PC-9 (cell line): ENCODE measurements at places on chromosomes 2 and 18. TPM values are rescaled to one million over a fixed set of nuclear protein-coding genes. Genes with fewer than 3 reads are reported as not detected.

DNA sequence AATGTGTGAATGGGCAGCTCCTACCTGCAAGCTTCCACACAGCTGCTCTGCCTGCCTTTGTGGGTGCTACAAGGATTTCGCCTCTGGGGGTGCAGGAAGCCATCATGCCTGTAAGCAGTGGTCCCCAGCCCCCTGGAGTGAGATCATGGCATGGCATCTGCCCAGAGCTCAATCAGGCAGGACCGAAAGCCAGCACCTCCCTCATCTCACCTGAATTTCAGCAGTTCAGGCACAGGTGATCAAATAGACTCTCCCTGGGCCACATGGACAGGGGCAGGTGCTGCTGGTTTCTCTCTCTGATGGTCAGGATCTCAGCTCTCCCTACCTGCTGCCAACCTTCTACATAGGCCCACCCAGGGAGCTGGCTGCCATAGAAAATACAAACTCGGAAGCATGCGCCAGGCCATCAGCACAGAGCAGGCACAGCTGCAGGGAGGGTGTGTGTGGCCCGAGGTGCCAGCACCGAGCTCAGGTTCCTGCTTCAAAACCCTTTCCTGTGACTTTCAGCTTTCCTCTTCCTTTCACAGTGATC is 133.2 kb upstream of the ID2 start:
- H3K36me3 ChIP-seq: no peaks in the 10 kb centered on the region
- no peak overlapping the region for H3K4me3 ChIP-seq
- H3K27me3 ChIP-seq: peaks cover 97% of the 10 kb centered on the region
- no peak overlapping the region for H3K27ac ChIP-seq
- no peaks in the 10 kb centered on the region for H3K4me1 ChIP-seq
- no peak for DNase-seq

DNA sequence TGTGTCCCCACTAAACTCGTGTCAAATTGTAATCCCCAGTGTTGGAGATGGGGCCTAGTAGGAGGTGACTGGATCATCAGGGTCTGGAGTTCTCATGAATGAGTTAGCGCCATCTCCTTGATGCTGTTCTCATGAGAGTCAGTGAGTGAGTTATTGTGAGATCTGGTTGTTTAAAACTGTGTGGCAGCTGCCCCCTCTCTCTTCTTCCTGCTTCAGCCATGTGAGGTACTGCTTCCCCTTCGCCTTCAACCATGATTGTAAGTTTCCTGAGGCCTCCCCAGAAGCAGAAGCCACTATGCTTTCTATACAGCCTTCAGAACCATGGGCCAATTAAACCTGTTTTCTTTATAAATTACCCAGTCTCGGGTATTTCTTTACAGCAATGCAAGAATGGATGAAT is 50.4 kb downstream of the AP1S3 start:
- H3K36me3 ChIP-seq: no peaks in the 10 kb centered on the region
- no peaks in the 10 kb centered on the region for H3K4me1 ChIP-seq
- no peak overlapping the region for H3K27ac ChIP-seq
- H3K4me3 ChIP-seq: no peak overlapping the region

- H3K27ac ChIP-seq: no peak overlapping the region
- no peak for DNase-seq
- H3K36me3 ChIP-seq: no peaks in the 10 kb centered on the region
- H3K4me1 ChIP-seq: no peaks in the 10 kb centered on the region
- H3K4me3 ChIP-seq: no peak overlapping the region
These were observed 66.8 kb downstream of the BIN1 start for GRCh38 chr2:127040169-127040568.

DNA sequence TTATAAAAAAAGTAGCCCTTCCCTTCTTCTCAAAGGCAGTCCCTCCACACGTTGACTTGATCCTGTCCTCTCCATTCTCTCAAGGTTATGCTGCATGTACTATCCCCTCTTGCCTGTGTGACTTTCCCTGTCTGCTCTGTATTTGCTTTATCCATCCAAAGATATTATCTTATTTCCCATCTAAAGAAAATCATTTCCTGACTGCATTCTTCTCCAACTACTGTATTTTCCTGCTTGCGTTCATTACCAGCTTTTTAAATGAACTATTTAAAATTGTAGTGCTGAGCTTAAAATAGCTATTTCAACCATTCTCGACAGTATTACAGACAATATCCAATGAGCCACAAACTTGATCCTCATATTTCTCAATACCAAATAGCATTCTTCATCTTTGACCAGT is 716.0 kb upstream of the REG3G start:
- no peak overlapping the region for H3K27ac ChIP-seq
- no peaks in the 10 kb centered on the region for H3K36me3 ChIP-seq
- H3K27me3 ChIP-seq: no peaks in the 10 kb centered on the region
- H3K4me3 ChIP-seq: no peak overlapping the region
- no peaks in the 10 kb centered on the region for H3K4me1 ChIP-seq

DNA sequence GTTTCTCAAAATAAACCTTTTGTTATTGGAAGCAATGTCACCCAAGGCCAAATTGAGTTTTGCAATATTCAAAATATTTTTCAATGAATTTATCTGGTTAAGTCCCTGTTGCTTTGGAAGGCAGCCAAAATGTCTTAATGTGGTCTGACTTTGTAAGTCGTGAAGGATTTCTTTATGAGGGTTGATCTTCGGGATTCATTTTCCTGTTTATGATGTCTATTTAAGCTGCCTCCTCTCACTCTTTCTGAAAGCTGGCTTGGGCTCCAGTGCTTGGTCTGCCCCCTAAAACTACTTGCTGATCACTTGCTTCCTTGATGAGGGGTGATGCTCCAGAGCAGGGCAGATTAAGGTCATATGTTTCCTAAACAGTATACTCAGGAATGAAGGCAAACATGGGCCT is 141.1 kb downstream of the ANTXR1 start:
- H3K27ac ChIP-seq: no peak overlapping the region
- no peak overlapping the region for H3K4me3 ChIP-seq
- no peaks in the 10 kb centered on the region for H3K36me3 ChIP-seq
- no peaks in the 10 kb centered on the region for H3K27me3 ChIP-seq
- DNase-seq: no peak

GRCh38 chr2:9398881-9399780 is 24.2 kb downstream of the ITGB1BP1 start:
- peak overlapping the region; percentile 28; the same call in 1 of the 2 replicates for H3K27ac ChIP-seq
- no peaks in the 10 kb centered on the region for H3K27me3 ChIP-seq
- no peak overlapping the region for H3K4me3 ChIP-seq

- no peak overlapping the region for H3K4me3 ChIP-seq
- no peaks in the 10 kb centered on the region for H3K27me3 ChIP-seq
- no peak overlapping the region for H3K27ac ChIP-seq
- H3K36me3 ChIP-seq: 0 out of 2 replicates have a peak, but pooled peaks cover 6% of the 10 kb centered on the region
- H3K4me1 ChIP-seq: peaks cover 1% of the 10 kb centered on the region; the same call in 1 of the 2 replicates
- DNase-seq: no peak
These were observed 65.7 kb downstream of the LYPD6B start for GRCh38 chr2:149104221-149104620.

GRCh38 chr2:74560591-74560990 is 6.1 kb downstream of the DOK1 start:
- H3K27me3 ChIP-seq: no peaks in the 10 kb centered on the region
- H3K4me1 ChIP-seq: no peaks in the 10 kb centered on the region
- H3K27ac ChIP-seq: no peak overlapping the region

- H3K36me3 ChIP-seq: no peaks in the 10 kb centered on the region
- no peak overlapping the region for H3K4me3 ChIP-seq
- DNase-seq: no peak
- H3K27ac ChIP-seq: no peak overlapping the region
- H3K27me3 ChIP-seq: no peaks in the 10 kb centered on the region
- 0 out of 2 replicates have a peak, but pooled peaks cover 5% of the 10 kb centered on the region for H3K4me1 ChIP-seq
These were observed 78.9 kb downstream of the NRXN1 start for GRCh38 chr2:50953021-50953420.

GRCh38 chr2:76039505-76039904 is 328.8 kb upstream of the GCFC2 start:
- H3K4me3 ChIP-seq: no peak overlapping the region
- DNase-seq: no peak
- H3K4me1 ChIP-seq: no peaks in the 10 kb centered on the region
- no peaks in the 10 kb centered on the region for H3K27me3 ChIP-seq

- H3K27ac ChIP-seq: no peak overlapping the region
- no peaks in the 10 kb centered on the region for H3K27me3 ChIP-seq
- no peaks in the 10 kb centered on the region for H3K4me1 ChIP-seq
- H3K4me3 ChIP-seq: no peak overlapping the region
- no peak for DNase-seq
- H3K36me3 ChIP-seq: no peaks in the 10 kb centered on the region
These were observed 893.7 kb upstream of the FAM98A start for GRCh38 chr2:34492561-34493455.

- no peak overlapping the region for H3K27ac ChIP-seq
- no peak for DNase-seq
- no peaks in the 10 kb centered on the region for H3K4me1 ChIP-seq
- no peaks in the 10 kb centered on the region for H3K36me3 ChIP-seq
These were observed 49.4 kb downstream of the TMEM178A start for GRCh38 chr2:39715095-39715494.

DNA sequence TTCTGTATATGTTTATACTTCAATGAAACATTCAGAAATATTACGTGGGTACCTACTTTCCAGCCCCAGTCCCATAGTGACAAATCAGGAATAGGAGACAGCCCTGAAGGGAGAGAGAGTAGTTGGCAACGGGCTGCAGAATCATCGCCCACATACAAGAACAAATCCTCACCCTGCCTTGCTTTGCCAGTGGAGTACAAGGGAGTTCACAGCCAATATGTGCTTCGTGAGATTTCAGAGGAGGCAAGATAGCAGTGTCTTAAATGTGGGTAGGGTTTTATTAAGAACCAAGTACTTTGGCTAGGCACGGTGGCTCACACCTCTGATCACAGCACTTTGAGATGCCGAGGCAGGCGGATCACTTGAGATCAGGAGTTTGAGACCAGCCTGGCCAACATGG is 40.3 kb upstream of the PKDCC start:
- no peaks in the 10 kb centered on the region for H3K36me3 ChIP-seq
- H3K27me3 ChIP-seq: no peaks in the 10 kb centered on the region
- no peak overlapping the region for H3K4me3 ChIP-seq
- no peak for DNase-seq
- peaks cover 11% of the 10 kb centered on the region; the same call in 1 of the 2 replicates for H3K4me1 ChIP-seq

POMC gene
- not detected in 2 replicates for total RNA-seq

LIMS3 gene
- total RNA-seq: 1.4 and 2.3 TPM in 2 replicates

CRACDL gene
- total RNA-seq: 29.6 and 33.7 TPM in 2 replicates

GCKR gene
- total RNA-seq: 3.4 and 4.0 TPM in 2 replicates

RND3 gene
- total RNA-seq: 72.9 and 99.1 TPM in 2 replicates

KCNIP3 gene
- total RNA-seq: 3.5 and 4.5 TPM in 2 replicates

MZT2B gene
- total RNA-seq: 313 and 357 TPM in 2 replicates

ABCA12 gene
- 1.8 and 2.0 TPM in 2 replicates for total RNA-seq

NEUROD1 gene
- not detected in 2 replicates for total RNA-seq

VIL1 gene
- total RNA-seq: not detected in 2 replicates

TSPYL6 gene
- total RNA-seq: not detected in 2 replicates
